Esophagus muscularis mucosa (tissue), 4 donors: ENCODE measurements at places on chromosomes 13 and 19. TPM values are rescaled to one million over a fixed set of nuclear protein-coding genes. Genes with fewer than 3 reads are reported as not detected.

KANK3 gene
- 26.0 TPM for total RNA-seq

ZNF30 gene
- total RNA-seq: 1.3 TPM

CEACAM4 gene
- 1.4 TPM for total RNA-seq

SERPINE3 gene
- not detected for total RNA-seq

ZNF93 gene
- 4.1 TPM for total RNA-seq

PRR19 gene
- total RNA-seq: not detected

ZNF571 gene
- total RNA-seq: 2.8 TPM

ZIM2 gene
- not detected for total RNA-seq

DNA sequence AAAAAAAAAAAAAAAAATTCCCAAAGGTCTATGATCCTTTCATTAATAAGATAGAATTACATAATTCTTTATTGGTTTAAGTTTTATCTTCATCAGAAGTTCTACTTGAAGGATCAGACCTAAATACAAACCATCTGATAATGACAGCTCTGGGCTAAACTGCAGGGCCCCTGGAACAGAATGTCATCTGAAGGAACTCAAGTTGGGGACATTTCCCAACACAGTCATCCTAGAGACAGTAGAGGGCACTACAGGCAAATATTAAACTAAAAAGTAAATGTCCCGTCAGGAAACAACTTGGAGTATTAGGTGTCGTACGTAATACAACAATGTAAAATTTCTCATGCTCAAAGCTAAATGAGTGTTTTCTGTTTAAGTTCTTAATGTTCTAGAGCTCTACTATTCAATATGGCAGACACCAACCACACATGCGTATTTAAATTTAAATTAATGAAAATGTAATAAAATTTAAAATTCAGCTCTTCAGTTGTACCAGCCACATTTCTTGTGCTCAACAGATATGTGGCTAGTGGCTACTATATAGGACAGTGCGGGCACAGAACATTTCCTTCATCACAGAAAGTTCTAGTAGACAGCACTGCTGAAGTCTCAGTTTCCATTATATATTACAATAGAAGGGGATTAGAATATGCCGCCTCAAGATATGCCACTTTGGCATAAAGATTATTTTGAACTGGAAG, 21.8 kb upstream of the NAXD start:
- H3K27ac ChIP-seq: no peak overlapping the region
- no peaks in the 10 kb centered on the region for H3K27me3 ChIP-seq
- H3K36me3 ChIP-seq: no peaks in the 10 kb centered on the region
- H3K4me3 ChIP-seq: no peak overlapping the region
- DNase-seq: no peak
- H3K4me1 ChIP-seq: no peaks in the 10 kb centered on the region

- peaks cover 50% of the 10 kb centered on the region for H3K36me3 ChIP-seq
- peaks cover 46% of the 10 kb centered on the region for H3K4me1 ChIP-seq
- H3K27me3 ChIP-seq: no peaks in the 10 kb centered on the region
- peak overlapping the region; percentile 20 for H3K27ac ChIP-seq
These were observed 1.3 kb downstream of the MAN2B1 start for GRCh38 chr19:12665281-12665573.

- no peaks in the 10 kb centered on the region for H3K4me1 ChIP-seq
- no peak overlapping the region for H3K4me3 ChIP-seq
These were observed 144.3 kb downstream of the ZNF536 start for GRCh38 chr19:30516531-30516930.

- H3K27me3 ChIP-seq: no peaks in the 10 kb centered on the region
- DNase-seq: no peak
- H3K4me3 ChIP-seq: no peak overlapping the region
- H3K27ac ChIP-seq: no peak overlapping the region
These were observed 15.1 kb downstream of the HPN start for GRCh38 chr19:35056513-35057063.

GRCh38 chr13:42022796-42023493, 25.5 kb upstream of the DGKH start:
- no peaks in the 10 kb centered on the region for H3K4me1 ChIP-seq
- no peak overlapping the region for H3K27ac ChIP-seq

GRCh38 chr13:100209857-100210825, 121.2 kb downstream of the PCCA start:
- DNase-seq: no peak
- no peak overlapping the region for H3K4me3 ChIP-seq
- H3K4me1 ChIP-seq: no peaks in the 10 kb centered on the region
- peaks cover 17% of the 10 kb centered on the region for H3K36me3 ChIP-seq
- no peaks in the 10 kb centered on the region for H3K27me3 ChIP-seq
- H3K27ac ChIP-seq: no peak overlapping the region

DNA sequence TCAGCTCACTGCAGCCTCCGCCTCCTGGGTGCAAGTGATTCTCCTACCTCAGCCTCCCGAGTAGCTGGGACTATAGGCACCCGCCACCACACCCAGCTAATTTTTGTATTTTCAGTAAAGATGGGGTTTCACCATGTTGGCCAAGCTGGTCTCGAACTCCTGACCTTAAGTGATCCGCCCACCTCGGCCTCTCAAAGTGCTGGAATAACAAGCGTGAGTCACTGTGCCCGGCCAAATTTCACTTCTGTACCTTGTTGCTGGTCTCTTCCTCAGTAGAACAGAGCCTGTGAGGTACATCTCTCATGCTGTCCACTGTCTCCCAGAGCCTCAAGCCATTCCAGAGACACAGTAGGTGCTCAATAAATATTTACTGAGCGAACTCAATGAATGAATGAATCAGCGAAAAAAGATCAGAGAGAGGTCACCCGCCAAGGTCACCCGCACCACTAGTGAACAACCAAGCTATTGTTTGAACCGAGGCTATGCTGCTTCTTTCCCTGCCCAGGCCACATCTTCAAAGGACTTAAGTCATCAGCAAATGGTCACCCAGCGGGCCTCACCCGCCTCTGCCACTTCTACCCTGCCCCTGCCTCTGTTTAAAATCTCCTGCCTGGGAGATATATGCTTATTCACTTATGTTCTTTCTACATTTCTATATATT, 9.3 kb downstream of the TMEM143 start:
- no peak for DNase-seq
- H3K27me3 ChIP-seq: no peaks in the 10 kb centered on the region
- H3K4me1 ChIP-seq: no peaks in the 10 kb centered on the region

DNA sequence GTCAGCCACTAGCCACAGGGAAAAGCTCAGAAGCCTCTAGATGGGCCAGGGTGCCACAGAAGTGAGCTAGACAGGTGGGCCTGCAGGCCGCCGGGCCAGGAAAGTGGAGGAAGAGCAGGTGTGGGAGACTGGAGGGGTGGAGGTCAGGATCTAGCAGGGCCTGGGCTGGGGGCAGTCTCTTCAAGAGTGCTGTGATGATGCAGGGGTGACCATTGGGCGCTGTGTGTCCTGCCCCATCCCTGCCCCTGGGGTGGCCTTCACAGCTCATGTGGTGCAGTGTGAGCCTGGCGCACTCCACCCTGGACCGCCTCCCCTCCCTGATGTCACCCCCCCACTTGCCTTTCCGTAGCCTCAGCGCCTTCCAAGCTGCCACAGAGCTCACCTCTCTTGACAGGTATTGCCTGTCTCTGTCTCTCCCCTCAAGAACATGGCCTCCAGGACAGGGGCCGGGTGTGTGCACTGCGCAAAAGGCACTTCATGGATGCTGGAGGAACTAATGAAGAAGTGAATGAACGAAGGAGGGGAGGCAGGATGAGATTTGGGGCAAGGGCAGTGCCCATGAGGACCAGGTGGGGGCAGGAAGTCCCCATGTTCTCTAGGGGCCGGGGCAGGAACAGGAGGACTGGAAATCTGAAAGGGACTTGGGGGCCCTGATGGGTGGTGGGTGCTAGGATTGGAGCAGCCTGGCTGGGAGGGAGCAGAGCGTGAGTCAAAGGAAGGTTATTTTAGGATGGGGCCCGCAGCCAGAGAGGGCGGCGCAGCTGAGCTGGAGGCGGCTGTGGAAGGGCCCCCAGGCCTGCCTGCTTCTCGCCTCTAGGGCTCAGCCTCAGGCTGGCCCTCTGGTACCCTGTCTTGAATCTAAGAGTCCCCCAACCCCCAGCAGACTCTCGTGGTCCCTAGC, 6.6 kb downstream of the SSBP4 start:
- peaks cover 86% of the 10 kb centered on the region for H3K4me1 ChIP-seq
- DNase-seq: no peak
- no peak overlapping the region for H3K4me3 ChIP-seq
- H3K36me3 ChIP-seq: peaks cover 11% of the 10 kb centered on the region

DNA sequence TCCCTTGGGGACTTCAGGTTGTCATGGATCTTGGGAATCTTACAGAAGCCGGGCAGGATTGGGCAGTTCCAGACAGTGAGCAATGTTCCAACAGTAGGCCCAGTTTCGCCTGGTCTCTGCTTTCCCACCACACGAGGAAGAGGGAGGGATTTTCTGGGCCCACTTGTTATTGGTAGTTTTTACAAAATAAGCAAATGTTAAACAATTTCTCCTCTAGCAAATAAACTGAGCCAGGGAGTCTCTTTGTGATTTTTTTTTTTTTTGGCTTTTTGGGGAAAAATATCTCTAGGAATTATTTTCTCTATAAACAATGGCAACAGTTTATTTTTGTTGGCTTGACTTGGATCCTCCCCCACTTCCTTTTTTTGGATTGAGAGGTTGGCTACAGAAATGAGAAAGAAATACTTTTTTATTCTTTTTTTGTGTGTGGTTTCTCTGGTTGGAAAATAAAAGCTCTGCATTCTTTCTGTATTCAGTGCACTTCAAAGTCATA, 89.3 kb downstream of the TM9SF2 start:
- H3K27ac ChIP-seq: no peak overlapping the region
- no peak for DNase-seq
- H3K36me3 ChIP-seq: no peaks in the 10 kb centered on the region

- no peaks in the 10 kb centered on the region for H3K27me3 ChIP-seq
- no peak overlapping the region for H3K27ac ChIP-seq
These were observed 27.2 kb downstream of the WDR88 start for GRCh38 chr19:33159149-33159548.

- H3K27ac ChIP-seq: no peak overlapping the region
- no peak for DNase-seq
- H3K4me1 ChIP-seq: no peaks in the 10 kb centered on the region
- H3K27me3 ChIP-seq: no peaks in the 10 kb centered on the region
- H3K36me3 ChIP-seq: no peaks in the 10 kb centered on the region
These were observed 29.5 kb downstream of the LILRB4 start for GRCh38 chr19:54692298-54692615.

GRCh38 chr13:43019811-43020210, 3.6 kb upstream of the DNAJC15 start:
- no peak for DNase-seq
- H3K4me1 ChIP-seq: peaks cover 15% of the 10 kb centered on the region
- H3K27me3 ChIP-seq: no peaks in the 10 kb centered on the region
- H3K27ac ChIP-seq: no peak overlapping the region
- no peak overlapping the region for H3K4me3 ChIP-seq

- H3K4me1 ChIP-seq: peaks cover 17% of the 10 kb centered on the region
- H3K36me3 ChIP-seq: no peaks in the 10 kb centered on the region
- H3K27me3 ChIP-seq: no peaks in the 10 kb centered on the region
- DNase-seq: no peak
These were observed 254.7 kb upstream of the SGCG start for GRCh38 chr13:22925881-22926747.

DNA sequence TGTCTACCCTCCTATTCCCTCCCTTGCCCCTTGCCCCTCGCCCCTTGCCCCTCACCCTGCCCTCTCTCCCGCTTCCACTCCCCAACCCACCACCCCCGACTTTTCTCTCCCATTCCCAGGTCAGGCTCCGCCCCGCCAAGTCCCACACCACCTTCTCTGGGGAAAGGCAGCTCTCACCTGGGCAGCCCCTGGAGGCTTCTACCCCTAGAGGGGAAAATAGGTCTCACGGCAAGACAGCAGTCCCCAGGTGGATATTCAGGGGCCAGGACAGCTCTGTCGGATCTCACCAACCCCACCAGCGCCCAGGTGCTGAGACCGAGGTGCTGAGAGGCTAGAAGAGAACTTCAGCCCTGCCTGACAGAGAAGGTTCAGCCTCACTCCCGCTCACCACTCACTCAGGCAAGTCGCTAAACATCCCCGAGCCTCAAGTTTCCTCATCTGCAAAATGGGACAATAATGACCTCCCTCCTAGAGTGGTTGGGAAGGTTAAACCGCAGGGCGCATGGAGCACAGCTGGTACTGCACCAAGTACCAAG, 1.4 kb upstream of the ERFL start:
- no peak overlapping the region for H3K27ac ChIP-seq
- peaks cover 98% of the 10 kb centered on the region for H3K27me3 ChIP-seq
- no peaks in the 10 kb centered on the region for H3K36me3 ChIP-seq
- no peak overlapping the region for H3K4me3 ChIP-seq

GRCh38 chr13:36357692-36358091, 11.5 kb upstream of the SPART start:
- no peak overlapping the region for H3K4me3 ChIP-seq
- H3K4me1 ChIP-seq: peaks cover 47% of the 10 kb centered on the region
- peak overlapping the region; percentile 68 for H3K27ac ChIP-seq

DNA sequence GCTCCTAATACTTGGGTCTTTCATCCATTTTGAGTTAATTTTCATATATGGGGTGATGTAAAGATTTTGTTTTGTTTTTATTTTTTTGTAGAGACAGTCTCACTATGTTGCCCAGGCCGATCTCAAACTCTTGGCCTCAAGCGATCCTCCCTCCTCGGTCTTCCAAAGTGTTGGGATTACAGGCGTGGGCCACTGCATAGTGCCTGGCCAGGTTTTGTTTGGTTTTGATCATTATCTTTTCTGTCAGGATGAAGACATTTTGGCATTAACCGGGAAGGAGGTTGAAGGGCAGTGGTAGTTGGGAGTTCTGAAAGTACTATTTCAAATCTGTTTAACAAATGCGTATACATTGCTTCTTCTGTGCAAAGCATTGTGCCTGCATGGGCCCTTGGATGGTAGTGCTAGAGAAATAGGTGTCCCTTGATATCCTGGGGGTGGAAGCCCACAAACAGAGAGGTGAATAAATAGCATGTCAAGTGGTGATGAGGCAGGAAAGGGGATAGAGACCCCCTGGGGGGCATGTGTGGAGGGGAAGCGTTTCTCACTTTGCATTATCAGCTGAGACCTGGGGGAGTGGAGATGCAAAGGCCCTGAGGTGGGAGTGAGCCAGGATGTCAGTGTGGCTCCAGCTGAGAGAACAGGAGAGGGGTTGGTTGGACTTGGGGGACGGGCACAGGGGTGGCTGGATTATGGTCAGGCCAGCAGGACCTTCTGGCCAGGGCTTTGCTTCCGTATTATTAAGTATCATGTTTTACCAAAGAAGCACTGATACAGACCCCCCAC, 41.4 kb downstream of the GATAD2A start:
- no peak overlapping the region for H3K4me3 ChIP-seq
- no peaks in the 10 kb centered on the region for H3K27me3 ChIP-seq
- no peaks in the 10 kb centered on the region for H3K36me3 ChIP-seq
- DNase-seq: no peak
- H3K4me1 ChIP-seq: peaks cover 67% of the 10 kb centered on the region
- H3K27ac ChIP-seq: no peak overlapping the region
